Tongue (tissue), 3 donors: ENCODE measurements at places on chromosomes 5 and 9.

GRCh38 chr5:122943050-122943698, 93.4 kb downstream of the PPIC start:
- DNase-seq = no peak

DNA sequence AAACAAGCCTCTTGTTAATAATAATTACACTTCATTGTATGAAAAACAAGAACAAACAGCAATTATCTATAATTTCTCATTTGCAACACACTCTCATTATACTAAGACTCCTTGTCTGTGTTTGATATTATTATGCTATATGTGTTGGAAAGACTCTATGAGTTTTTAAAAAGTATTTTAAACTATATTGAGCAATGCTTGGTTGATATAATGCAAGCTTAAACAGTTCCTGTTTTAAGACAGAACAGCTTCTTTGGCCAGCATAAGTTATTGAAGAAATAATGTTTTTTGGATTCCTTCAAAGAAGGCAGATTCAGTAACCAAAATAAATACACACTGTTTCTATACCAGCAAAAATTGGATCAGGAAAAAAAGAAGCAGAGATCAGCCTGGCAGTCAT, 871.4 kb downstream of the MAT2B start:
- no peak for DNase-seq

DNA sequence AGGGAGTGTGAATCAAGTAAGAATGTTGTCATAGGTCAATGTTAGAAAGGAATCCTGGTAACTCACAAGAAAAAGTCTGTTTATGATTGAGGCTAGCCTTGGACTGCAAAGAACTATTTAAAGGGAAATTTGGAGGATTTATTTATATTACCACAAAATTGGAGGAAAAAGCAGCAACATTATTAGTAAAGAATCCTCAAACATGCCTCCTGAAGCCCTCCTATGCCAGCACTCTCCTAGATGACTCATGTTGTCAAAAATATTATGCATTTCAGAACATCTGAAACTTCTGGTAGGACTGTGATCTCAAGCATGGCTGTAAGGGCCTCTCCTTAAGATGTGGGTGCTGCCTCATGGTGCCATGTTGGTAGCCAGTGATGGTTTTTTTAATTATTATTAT, 628.5 kb downstream of the CHSY3 start:
- no peak for DNase-seq

GRCh38 chr9:1994180-1994579, 21.0 kb upstream of the SMARCA2 start:
- DNase-seq = no peak

GRCh38 chr5:93587597-93588351, 4.8 kb downstream of the NR2F1 start:
- DNase-seq = no peak

DNA sequence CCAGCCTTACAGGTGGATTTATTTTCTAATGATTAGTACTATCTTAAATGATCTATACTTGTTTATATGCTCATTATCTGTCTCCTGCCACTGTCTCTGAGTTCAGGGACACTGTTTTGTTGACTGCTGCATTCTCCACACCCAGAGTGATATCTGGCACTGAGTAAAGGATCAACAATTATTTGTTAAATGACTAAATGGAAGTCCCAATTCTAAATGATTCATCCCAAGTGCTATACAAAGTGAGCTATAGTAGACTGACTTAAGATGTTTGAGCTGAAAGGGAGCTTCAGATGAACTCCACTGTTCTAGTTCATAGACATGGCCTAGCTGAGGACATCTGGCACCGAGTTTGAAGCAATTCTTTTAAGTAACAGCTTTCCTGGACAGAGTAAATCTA, 40.5 kb downstream of the ITGA2 start:
- DNase-seq = no peak
